ENCODE measurements at places on chromosomes 7 and 10.

DNA sequence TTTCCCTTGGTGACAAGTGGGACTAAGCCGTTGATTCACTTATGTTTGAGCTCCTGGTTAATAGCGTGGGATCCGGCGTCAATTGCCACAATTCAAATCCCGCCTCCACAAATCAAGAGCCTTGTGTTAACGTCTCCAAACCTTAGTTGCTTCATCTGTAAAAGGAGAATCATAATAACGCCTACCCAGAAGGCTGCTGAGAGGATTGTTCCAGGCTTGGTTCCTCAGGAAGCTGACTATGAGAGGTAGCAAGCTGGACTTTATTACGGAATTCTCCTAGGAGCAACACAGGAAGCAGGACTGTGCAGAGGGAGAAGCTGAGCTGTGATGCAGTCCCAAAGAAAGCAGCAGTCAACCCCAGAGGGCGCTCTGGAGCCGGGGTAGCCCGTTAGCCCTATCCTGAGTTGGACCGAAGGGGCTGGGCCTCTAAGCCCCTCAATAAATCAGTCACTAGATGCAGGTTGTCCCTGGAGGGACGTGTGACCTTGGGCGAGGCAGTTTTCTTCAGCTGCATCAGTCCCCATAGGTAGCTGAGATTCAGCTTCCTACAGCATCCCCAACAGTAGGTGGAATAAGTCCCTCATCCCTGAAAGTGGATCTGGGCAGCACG, 6.9 kb upstream of the BAG3 start:
- DNase-seq, result no peak

GRCh38 chr10:129580010-129580409, 113.0 kb downstream of the MGMT start:
- DNase-seq, result no peak

DNA sequence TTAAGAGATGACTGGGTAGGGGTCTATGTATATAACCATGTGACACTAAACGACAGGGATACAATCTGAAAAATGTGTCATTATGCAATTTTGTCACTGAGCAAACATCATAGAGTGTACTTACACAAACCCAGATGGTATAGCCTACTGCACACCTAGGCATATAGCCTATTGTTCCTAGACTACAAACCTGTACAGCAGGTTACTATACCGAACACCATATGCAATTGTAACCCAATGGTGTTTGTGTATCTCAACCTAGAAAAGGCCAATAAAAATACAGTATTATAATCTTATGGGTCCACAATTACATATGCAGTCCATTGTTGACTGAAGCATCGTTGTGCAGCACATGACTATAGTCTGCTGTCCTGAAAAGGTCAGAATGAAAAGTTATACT, 22.9 kb downstream of the STRIP2 start:
- no peak for DNase-seq

DNA sequence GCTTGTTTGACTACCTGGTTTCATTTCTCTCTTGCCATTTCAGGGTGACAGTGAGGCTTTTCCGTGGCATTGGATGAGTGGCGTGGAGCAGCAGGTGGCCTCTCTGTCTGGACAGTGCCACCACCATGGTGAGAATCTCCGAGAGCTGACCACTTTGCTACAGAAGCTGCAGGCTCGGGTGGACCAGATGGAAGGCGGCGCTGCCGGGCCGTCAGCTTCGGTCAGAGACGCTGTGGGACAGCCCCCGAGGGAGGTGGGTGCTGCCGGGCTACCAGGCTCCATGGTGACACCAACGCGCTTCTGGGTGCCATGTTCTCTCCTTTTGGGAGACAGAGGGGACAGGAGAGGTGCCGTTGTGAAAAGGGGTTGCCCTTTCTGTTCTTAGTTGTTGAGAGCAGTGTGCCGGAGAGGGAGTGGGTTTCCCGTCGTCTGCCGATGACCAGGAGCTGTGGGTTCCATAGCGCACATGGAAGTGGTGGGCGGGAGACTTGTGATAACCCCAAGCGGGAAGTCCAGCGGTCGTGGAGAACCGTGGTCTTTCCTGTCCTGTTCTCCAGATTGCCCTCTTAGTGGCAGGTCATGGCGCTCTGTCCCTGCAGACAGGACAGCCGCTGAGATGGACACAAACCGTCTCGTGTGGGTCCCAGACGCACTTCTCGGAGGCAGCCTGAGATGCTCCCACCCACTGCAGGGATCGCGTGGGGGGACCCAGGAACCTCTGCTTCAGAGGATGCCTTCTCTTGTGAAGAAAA, 21.3 kb downstream of the SUN1 start:
- no peak for DNase-seq

DNA sequence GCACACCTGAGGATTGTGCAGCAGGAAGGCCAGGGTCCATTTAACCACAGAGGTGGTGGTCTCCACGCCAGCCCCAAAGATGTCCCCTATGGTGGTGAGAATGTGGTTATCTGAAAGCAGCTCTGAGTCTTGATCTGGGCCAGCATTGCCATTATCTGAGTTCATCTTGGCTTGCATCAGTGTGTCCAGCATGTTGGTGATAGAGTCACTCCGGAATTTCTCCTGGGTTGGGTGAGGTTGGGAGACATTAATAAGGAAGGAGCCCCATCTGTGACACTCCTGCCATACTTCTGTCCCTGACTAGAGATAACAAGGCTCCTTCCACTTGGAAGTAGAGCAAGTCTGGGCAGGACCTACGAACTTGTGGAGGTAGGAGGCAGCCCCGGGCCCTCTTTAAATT, 4.2 kb downstream of the CYP17A1 start:
- DNase-seq, result no peak

GRCh38 chr10:49241385-49241784, 53.2 kb upstream of the TMEM273 start:
- DNase-seq, result no peak

DNA sequence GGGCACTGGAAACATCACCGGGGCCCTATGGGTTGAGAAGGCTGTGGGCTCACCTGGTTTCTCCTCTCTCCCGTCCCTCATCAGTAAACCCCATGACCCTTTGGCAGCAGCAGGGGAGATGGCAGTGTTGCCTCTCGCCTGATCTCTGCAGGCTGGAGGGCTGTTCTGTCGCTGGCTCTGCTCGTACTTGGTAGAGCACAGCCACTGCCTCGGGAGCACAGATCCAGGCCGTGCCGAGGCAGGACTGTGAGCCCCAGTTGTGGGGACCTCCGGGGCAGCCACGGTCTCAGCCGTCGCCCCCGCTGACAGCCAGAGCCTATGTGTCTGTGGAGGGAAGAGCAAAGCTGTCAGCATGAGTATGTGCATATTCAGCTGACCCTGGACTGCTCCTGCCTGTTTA, 94.9 kb downstream of the PTPRE start:
- DNase-seq, result no peak

DNA sequence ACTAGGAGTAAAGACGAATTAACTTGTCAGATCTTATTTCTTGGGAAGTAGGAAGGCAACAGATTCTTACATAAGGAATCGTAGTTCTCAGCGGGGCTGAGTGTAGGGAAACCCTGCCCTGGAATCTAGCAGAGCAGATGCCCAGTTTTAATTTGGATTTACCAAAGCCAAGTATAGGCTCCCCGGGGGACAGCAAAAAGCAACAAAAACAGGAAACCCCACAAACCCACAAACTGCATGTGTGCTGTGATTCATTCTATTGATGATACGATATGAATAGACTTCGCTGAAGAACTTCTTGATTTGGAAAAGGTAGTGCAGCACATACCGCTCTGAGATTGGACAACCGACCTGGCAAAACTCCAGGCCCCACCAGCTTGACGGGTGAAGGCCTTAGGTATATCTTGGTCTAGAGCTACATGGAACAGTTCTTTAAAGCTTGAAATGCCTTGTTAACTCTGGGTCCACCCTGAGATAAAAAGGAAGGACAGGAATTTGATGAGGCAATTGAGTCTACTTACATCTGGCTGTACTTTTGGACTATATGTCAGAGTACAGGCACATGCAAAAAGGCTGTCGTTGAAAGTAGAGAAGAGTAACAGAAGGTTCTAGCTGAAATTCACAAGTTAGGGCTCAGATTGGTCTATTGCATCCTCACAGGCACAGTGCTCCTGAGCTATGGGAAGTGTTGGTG, 49.1 kb downstream of the STRA8 start:
- peak; percentile 60 for DNase-seq

- no peak for DNase-seq
Observed at GRCh38 chr10:81008726-81009125, 471.0 kb downstream of the SH2D4B start.

All from brain microvascular endothelial cell (primary cell).